Cortex of kidney (tissue), 1 donor: ENCODE measurements at places on chromosomes 2 and 18.

- no peak for DNase-seq
Observed at GRCh38 chr2:128325611-128326181, 7.0 kb upstream of the HS6ST1 start.

GRCh38 chr18:36352384-36352783, 54.9 kb downstream of the FHOD3 start:
- no peak for DNase-seq

GRCh38 chr2:8984855-8985254, 18.6 kb downstream of the MBOAT2 start:
- no peak for DNase-seq

- DNase-seq, result no peak
Observed at GRCh38 chr2:9332136-9332852, 91.0 kb downstream of the ITGB1BP1 start.

DNA sequence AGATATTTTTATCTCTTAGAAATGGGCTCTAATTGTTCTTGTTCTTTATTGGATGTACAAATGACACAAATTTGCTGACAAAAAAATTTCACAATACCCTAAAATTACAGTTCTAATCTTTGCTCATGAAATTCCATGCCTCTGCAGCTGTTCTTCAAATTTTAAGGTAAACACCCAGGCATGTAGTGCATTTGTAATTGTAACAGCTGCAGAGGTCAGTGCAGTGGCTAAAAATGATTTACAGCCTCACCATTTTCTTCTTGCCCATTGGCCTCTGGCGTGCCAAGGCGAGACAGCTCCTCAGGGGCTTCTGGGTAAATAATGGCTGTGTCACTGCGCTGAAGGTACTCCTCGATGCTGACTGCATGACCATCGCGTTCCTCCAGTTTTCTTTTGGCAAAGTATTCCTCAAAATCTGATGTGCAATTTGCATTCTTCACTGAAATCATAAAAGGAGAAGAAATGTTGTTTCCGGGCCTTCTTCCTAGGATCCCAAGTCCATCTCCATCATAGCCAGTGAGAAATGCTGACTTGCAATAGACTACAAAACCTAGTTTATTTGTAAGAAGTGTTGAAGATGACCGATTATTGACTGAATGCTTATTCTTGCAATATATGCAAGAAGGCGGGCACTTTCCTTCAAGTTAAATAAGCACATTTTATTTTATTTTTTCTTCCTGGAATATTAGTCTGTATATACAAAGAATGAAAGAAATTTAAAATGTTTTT, 115.2 kb downstream of the ZEB2 start:
- no peak for DNase-seq

- DNase-seq, result no peak
Observed at GRCh38 chr2:167784084-167784425, 463.3 kb downstream of the STK39 start.

- DNase-seq, result no peak
Observed at GRCh38 chr2:50401772-50402653, 629.9 kb downstream of the NRXN1 start.
